ENCODE measurements at places on chromosomes 3 and 15. TPM values are rescaled to one million over a fixed set of nuclear protein-coding genes. Genes with fewer than 3 reads are reported as not detected.

GRCh38 chr3:177084616-177085015 lies 112.7 kb downstream of the TBL1XR1 start:
- no peak for DNase-seq

GRCh38 chr15:99951511-99951910 lies 218.3 kb upstream of the LYSMD4 start:
- DNase-seq, result no peak

- no peak for DNase-seq
These were observed 33.4 kb downstream of the SCN5A start for GRCh38 chr3:38616111-38616510.

- peak; percentile 12 for DNase-seq
These were observed 59.7 kb downstream of the DCUN1D1 start for GRCh38 chr3:182920515-182921084.

- peak; percentile 13 for DNase-seq
These were observed 98.8 kb upstream of the PLXND1 start for GRCh38 chr3:129705274-129705673.

GRCh38 chr3:4814305-4814903 lies 164.8 kb upstream of the BHLHE40 start:
- peak; percentile 66 for DNase-seq

- no peak for DNase-seq
These were observed 494.2 kb upstream of the AGTR1 start for GRCh38 chr3:148203297-148204010.

DNA sequence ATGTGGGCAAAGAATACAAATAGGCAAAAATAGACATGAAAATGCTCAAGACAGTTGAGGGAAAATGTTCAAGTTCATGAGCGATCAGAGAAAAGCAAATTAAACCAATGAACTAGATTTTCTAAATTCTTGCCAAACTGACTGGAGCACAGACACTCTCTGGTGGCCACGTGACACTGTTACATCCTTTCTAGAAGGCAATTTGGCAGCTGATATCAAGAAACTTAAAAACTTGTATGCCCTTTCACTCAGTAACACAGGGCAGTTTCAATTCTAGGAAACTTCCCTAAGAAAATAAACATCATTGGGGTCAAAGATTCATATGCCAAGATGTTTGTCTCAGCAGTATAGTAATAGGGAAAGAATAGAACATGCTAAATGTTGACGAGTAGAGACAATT lies 52.2 kb downstream of the ABHD5 start:
- DNase-seq, result no peak

DNA sequence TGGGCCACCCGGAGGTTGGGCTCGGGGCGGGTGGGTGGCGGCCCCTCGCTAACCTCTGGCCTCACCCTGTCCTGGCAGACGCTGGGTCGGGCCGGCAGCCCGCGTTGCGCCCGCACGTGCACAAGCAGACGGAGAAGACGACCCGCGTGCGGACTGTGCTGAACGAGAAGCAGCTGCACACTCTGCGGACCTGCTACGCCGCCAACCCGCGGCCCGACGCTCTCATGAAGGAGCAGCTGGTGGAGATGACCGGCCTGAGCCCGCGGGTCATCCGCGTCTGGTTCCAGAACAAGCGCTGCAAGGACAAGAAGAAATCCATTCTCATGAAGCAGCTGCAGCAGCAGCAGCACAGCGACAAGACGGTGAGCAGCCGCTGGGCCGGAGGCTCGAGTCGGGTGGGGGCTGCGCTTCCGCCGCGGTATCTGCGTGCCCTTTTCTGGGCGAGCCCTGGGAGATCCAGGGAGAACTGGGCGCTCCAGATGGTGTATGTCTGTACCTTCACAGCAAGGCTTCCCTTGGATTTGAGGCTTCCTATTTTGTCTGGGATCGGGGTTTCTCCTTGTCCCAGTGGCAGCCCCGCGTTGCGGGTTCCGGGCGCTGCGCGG lies 3.7 kb downstream of the ISL2 start:
- DNase-seq, result no peak

DNA sequence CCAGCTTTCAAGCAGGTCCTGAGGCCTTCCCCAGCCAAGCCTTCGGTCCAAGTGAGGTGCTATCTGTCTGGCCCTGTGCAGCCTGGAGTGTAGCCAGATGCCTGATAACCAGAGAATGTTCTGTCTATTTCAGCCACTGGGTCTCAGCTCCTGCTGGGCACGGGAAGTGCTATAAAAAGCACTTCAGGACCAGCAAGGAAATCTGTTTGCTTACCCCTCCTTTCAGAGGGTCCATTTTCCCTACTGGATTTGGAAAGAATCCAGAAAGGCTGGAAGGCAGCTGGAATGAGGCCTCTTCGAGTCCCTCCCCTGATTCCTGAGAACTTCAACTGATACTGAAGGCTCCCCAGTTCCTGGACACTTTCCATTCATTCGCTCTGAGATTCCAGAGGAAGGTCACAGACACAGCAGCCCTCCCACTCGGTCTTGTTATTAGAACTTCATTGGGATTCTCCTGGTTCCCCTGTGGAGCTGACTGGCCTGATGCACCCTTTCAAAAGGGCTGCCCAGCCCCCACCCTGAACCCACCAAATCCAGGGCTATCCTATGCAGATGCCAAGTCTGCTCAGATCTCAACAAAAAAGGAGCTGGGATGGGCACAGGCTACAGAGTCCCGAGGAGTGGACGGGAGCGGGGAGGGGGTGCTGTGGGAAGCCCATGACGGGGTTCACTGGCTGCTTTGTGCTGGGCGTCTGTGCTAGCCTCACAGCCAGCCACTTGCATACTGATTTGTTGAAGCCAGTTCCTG lies 70.4 kb downstream of the UMPS start:
- no peak for DNase-seq

DNA sequence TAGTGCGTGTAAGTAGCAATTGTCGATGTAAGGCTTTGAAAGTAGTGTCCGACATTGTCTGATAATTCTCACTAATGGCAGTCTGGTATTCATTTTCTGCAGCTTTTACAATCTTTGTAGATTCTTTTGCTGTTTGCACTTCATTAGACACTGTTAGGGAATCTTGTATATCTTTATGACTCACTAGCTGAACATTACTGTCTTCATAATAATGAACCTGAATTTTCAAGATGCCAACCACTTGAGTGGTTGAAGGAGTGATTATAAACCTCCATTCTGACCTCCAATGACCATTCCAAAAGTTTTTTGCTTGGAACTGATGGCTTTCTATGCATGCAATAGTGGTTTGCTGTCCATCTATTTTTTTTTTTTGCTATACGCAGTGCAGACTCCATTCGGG lies 76.4 kb upstream of the MFGE8 start:
- DNase-seq, result peak; percentile 62

DNA sequence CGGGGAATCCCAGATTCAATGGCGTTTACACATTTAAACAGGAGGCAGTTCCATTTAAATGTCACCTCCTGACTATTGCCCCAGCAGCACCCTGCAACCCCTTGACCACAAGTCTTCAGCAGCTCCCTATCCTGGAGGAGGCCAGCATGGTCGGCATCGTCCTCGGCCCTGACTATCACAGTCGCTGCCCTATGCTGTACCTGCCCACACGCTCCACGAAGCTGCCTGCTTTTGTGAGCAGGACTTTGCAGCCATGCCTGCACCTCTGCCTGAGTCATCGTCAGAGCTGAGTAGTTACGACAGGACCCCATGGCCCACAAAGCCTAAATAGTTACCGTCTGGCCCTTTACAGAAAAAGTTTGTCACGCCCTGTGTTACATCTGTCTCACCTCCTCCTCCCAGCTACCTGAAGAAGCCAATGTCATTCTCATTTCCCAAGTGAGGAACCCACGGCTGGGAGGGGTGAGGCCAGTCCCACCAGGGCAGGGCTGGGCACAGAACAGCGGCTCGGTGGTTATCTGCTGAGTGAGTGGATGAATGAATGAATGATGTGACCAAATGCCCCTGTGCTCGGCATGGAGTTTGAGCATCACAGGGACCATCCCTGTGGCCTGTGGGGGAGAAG lies 47.8 kb upstream of the IQSEC1 start:
- no peak for DNase-seq

Gene ALDH1A3
- 5,398 TPM for total RNA-seq

Gene GABRR3
- not detected for total RNA-seq

Gene VGLL4
- total RNA-seq, result 46.3 TPM

Gene FSTL1
- 178 TPM for total RNA-seq

Gene LRRC31
- total RNA-seq, result 0.04 TPM

Gene SLC9A9
- not detected for total RNA-seq

All from PC-3 (cell line).